ENCODE measurements at places on chromosomes 3 and 15.

DNA sequence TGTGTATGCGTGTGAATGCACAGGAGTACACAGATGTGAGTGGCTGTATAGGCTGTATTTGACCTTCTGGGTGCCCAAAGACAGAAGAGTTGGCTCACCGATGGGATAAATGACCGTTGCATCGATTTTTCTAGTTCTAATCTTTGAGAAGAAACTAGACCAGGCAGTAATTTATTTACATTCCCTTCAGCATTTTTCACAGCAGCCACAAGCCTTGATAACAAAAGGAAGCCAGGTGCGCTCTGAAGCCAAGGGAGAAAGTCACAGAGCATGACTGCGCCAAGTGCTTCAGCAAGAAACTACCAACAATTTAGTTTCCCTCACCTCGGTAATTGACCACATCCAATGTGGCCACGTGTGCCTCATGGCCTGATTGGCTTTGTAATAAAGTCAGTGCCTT, 5.9 kb upstream of the FAM3D start:
- no peak for DNase-seq

DNA sequence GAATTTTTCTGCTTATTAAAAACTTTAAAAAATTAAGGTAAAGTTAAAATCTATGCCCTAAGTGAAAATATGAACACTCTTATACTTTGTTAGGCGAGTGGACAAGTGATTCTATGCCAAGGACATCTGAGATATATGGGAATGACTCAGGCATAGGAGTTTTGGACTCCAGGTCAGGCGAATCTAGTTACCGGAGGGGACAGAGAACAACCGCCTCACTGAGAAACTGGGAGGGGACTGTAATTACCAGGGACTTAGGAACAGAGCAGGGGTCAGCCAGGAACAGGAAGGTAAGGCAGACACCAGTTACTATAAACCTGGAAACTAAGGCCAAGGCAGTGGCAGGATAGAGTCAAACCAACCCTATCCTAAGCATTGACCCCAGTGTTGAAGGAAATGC, 16.8 kb upstream of the ATP1B3 start:
- DNase-seq, result no peak

DNA sequence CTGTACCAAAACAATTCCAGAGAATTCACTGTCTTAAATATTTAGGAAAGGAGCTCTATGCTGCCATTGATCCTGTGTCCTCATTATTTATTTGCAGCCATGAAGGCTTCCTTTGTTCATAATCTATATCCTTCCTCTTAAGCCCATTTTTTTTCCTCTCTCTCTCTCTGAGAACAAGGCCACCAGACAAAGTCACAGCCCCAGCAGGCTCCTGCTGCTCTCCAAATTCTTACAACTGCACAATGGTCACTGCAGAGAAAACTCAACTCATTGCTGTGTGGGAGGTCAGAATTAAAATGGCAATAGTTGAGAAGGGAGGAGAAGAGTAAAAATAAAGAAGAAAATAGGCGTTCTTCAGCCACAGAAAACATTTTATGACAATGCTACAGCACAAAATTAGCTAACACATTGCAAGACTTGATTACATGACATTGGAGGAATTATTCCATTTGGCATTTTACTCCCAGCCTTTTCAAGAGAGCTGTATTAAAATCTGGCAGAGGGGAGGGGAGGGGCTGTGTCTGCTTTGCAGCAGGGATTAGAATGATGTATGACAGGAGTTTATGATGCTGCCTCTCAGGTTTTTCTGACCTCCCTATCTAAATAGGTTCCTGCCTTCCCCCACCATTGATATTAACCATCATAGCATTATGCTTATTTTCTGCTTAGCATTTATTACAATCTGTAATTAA, 399.7 kb upstream of the THBS1 start:
- DNase-seq, result no peak

DNA sequence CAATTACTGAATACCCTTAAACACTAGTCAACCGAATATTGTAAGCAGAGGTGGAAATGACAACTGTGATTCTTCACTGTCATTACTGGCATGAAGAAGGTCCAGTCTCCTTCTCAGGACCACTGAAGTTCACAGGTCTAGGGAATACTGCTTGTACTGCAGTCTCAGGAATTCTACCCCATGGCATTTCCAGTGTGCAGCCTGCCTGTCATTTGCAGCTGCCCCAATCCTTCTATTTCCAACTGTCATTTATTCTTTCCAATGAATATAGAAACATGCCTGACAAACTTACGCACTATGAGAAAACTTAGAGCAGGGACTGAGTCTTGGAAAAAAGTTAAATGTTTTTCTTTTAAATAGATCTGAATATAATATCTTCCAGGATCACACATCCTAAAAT, 308.0 kb upstream of the THBS1 start:
- no peak for DNase-seq

GRCh38 chr15:48703544-48703943, 58.0 kb upstream of the FBN1 start:
- DNase-seq, result no peak

- no peak for DNase-seq
Measured at GRCh38 chr15:95286352-95286880, 1044.1 kb upstream of the NR2F2 start.

- no peak for DNase-seq
Measured at GRCh38 chr15:44710236-44711095, 657 bp downstream of the PATL2 start.

DNA sequence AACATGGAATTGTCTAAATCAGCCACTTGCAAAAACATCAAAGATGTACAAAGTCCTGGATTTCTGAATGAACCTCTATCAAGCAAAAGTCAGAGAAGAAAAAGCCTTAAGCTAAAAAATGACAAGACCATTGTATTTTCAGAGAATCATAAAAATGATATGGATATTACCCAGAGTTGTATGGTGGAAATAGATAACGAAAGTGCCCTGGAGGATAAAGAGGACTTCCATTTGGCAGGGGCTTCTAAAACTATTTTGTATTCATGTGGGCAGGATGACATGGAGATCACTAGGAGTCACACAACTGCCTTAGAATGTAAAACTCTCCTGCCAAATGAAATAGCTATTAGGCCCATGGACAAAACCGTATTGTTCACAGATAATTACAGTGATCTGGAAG, 29.3 kb downstream of the KNL1 start:
- no peak for DNase-seq

- no peak for DNase-seq
Measured at GRCh38 chr15:56495053-56495452, 30.1 kb upstream of the MNS1 start.

DNA sequence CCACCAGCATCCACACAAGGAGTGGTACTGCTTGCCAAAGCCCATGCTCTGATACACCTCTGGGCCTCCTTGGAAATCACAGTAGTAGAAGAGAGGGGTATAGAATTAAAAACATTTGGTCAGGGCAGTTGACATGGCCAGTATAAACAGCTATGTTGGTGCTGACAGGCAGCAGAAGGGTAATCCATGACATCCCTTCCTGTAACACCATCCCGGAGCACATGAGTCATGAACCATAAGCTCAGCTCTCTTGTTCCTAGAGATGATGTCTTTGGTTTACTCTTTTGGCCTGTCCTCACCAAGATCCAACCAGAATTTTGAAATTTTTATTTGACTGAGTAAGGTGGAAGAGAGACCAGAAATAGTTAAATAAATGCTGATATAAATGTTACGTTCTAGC, 132.6 kb upstream of the CTDSPL start:
- no peak for DNase-seq

DNA sequence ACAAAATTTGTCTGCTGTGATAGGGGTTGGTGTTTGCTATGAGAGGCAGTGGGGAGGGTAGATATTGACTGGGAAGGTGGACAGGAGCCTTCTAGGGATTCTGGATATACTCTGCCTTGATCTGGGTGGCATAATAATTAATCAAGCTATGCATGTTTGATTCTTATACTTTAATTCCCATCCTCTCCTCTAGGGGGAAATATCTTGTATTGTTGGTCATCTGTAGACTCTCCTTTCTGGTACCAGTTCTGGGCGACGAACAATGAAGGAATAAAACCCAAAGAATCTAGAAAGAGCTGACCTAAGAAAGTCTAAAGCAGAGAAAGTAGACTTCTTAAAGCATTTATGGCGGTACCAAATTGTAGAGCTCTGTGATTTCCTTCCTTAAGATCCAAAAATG, 198.2 kb upstream of the STRIT1 start:
- no peak for DNase-seq

DNA sequence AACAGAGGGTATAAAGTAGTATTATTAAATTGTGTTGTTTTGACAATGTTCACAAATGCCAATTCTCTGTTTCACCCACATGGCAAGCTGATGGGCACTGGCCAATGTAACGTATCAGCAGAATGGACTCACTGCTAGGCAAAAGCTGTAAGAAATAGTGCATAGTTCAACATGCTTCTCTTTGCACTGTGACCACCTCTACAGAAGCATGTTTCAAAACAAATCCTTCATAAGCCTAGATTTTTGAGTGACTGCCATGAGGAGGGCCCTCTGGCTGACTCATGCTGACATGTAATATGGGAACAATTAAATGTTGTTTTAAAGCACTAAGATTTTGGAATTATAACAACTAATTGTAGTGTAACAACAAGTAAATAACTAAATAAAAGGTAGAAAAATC, 3.2 kb downstream of the GBE1 start:
- no peak for DNase-seq

DNA sequence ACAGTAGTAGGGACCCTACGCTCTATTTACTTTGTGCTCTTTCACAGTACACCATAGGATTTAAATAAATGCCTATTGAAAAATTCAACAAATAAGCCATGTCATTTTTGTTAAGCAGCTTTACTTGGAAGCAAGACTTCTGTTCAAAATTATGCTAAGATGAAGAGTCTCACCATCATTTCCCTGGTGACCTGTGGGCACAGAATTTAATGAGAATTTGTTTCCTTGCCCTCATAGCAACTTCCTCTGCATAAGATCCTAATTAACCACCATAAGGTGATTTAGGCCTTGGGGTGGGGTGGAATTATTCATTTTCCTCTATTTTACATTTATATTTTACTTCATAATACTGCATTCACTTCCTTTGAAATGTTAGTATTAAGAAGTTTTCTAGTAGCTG, 70.5 kb downstream of the CHL1 start:
- DNase-seq, result no peak

DNA sequence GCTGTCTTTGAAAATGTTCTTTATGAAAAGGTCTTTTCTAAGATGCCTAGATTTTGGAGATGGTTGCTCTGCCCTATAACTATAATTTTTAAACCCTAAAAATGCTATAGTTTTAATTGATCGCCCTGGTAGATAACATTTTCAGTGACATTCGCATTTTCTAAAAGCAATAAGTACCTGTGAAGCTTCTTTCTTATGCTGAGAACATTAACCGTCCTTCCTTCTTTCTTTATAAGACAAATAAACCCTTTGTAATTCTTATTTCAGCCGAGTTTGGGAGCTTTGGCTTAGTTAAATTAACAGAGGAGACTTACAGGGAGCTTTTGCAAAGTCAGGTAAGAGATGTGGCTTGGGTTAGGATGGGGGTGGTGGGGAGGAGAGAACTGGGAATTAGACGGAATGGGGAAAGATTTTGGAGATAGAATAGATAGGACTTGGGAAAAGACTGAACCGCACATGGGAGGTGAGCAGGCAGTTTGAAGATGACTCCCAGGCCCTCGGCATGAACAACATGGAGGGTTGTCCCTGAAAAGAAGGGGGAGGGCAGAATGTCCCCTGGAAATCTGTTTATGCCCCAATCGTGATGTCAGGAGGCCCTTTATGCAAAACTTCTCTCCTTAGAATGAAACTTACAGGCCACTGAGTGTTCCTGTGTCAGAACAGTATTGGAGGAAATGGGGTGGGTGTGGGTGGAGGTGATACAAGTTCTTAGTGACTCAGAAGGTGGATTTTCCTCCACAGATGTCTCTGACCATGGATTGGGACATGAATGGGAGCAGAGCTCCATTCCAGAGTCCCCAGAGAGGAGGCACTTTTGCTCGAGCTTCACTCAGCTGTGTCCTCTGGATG, 76.2 kb upstream of the LARS2 start:
- no peak for DNase-seq

- no peak for DNase-seq
Measured at GRCh38 chr15:70125605-70126004, 27.9 kb upstream of the TLE3 start.

DNA sequence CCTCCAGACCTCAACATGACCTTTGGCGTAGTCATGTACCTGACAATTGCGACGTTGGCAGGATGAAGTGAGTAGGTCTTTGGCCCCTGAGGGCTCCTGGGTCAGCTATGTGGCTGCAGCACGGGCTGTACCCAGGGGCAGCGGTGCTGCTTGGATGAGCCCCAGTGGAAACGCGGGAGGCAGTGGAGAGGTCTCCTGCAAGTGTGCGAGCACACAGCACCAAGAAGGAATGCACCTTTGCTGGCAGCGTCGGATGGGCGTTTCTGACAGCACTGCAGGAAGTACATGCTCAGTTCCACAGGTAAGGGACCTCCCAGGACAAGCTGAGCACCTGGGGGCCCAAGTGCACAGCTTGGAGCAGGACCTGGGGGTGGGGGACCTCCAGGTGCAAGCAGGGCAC, 67.4 kb upstream of the UNC13C start:
- DNase-seq, result no peak

GRCh38 chr3:192866804-192867203, 50.9 kb downstream of the MB21D2 start:
- DNase-seq, result no peak

- DNase-seq, result no peak
Measured at GRCh38 chr15:57298843-57299550, 77.3 kb upstream of the CGNL1 start.

DNA sequence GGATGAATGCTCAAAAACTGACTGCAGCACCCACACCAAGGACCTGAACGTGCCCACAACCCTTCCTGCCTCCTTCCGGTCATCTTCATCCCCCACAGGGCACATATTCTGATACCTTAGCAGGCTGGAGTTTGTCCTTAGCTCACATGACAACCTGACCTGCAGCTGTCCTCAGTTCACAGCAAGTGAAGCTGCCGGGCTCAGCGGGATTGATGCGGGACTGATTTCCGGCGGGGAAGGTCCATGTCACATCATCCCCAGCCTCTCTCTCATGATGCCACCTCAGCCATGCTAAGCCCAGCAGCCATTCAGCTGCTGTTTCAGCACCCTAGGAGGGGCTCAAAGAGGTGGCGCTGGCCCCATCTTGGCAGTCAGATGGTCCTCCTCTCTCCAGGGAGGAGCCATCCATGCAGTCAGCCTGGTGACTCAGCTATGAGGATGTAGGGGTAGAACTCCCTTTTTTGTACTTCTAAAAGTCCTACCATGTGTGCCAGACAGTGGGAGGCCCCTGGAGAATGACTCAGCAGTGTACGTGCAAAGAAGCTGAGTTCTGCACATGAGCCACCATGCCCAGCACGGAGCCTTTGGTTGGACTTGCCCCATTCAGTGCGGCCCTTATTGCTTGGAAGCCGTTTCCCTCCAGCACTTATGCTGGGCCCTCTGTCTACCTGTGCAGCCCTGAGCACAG, 9.5 kb downstream of the CA12 start:
- DNase-seq, result no peak

DNA sequence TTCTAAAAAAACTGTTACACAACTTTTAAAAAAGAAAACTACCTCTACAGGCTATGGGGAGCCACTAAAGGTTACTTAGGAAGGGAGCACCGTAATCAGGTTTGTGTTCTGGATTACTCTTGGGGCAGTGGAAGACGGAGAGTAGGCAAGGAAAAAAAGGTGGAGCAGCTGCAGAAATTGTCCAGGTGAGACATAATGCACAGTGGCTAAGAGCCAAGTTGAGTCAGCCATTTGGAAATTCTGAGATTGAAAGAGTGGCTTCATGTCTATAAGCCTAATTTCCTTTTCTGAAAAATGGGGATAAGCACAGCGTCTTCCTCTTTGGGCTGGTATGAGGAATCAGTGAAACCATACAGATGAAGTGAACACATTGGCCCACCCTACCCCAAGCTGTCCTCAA, 195.2 kb downstream of the CADPS start:
- no peak for DNase-seq

All from LNCaP clone FGC (cell line).